ENCODE measurements at places on chromosomes 2 and 18.

GRCh38 chr2:147222506-147222905, 622.3 kb upstream of the ACVR2A start:
- no peak for DNase-seq

GRCh38 chr2:60498127-60498815, 55.2 kb downstream of the BCL11A start:
- no peak for DNase-seq

- DNase-seq: no peak
These were observed 120.9 kb upstream of the TTC39C start for GRCh38 chr18:23893653-23894052.

DNA sequence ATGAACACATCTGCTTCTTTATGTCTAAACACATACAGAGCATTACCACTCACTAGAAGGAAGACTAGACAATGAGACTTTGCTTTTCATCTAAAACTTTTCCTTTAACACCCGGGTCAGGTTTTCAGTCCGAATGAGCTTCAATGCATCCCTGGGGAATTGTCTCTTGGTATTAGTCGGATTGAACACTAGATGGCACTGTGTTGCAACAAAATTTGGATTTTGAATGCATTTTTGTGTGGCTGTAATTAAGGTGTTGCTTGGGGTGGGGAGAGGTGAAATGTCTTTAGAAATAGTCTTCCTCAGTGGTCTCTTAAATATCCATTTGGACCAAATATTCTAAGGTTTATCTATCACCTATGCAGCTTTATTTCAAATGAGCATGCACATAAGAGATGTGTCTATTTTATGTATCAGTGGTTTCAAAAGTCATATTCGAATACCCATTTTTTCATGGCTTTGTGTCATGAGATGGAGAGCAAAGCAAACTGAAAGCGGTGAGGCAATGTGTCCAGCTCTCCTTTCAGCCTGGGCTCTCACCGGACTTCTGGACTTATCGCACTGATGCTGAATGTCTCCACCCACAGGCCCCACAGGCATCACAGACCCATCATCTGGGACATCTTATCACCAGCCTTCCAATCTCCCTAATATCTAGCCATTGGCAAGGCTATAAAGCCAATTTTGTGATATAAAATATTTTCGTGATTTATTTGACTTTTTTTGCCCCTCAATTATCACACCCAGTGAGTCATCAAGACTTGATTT, 510.3 kb downstream of the RNF144A start:
- no peak for DNase-seq

GRCh38 chr18:35241448-35241804, 592 bp downstream of the ZNF397 start:
- DNase-seq: no peak

- DNase-seq: no peak
These were observed 32.4 kb upstream of the EML4 start for GRCh38 chr2:42136782-42137124.

DNA sequence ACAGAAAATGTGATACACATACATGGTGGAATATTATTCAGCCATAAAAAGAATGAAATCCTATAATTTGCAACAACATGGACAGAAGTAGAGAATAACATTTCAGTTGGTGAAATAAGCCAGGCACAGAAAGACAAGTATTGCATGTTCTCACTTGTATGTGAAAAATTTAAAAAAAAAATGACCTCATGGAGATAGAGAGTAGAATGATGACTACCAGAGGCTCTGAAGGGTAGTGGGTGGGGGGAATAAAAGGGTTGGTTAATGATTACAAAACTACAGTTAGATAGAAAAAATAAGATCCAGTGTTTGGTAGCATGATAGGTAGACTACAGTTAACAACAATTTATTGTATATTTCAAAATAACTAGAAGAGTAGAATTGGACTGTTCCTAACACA, 24.5 kb downstream of the PRKD3 start:
- DNase-seq: no peak

GRCh38 chr18:36862182-36862581, 33.3 kb downstream of the KIAA1328 start:
- DNase-seq: no peak

GRCh38 chr2:1451422-1451821, 38.2 kb downstream of the TPO start:
- no peak for DNase-seq

DNA sequence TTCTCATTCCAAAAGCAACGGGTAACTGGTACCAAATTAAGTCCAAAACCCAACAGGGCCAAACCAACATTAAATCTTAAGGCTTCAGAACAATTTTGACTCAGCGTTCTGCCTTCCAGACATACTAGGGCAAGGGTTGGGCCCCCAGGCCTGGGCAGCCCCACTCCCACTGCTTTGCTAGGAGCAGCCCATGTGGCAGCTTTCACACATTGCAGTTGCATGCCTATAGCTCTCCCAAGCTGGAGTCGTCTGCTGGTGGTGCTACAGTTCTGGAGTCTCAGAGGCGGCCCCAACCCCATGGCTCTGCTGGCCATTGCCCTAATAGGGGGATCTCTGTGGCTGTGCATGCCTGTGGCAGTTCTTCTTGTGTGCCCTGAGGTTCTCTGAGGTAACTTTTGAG, 37.6 kb upstream of the CD226 start:
- no peak for DNase-seq

- DNase-seq: no peak
These were observed 61.8 kb downstream of the SEMA4F start for GRCh38 chr2:74715880-74716279.

- no peak for DNase-seq
These were observed 3.4 kb upstream of the NARS1 start for GRCh38 chr18:57624988-57625387.

DNA sequence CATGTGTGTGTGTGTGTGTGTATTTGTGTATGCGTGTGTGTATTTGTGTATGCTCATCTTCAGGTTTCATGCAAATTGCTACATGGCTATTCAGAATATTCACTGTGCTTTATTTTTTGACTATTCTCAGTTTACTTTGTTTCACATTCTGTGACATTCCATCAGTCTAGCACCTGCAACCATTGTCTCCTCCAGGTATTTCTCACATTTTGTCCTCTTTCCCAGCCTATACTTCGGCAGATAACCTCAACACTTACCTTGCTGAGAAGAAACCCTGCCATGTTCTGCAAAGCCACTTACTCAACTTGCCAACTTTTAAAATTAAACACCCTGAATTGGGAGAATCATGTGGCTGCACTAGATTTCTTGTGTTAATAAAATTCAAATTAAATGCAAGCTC, 135.4 kb upstream of the REG3A start:
- DNase-seq: no peak

- no peak for DNase-seq
These were observed 68.1 kb downstream of the SDC1 start for GRCh38 chr2:20156836-20157192.

DNA sequence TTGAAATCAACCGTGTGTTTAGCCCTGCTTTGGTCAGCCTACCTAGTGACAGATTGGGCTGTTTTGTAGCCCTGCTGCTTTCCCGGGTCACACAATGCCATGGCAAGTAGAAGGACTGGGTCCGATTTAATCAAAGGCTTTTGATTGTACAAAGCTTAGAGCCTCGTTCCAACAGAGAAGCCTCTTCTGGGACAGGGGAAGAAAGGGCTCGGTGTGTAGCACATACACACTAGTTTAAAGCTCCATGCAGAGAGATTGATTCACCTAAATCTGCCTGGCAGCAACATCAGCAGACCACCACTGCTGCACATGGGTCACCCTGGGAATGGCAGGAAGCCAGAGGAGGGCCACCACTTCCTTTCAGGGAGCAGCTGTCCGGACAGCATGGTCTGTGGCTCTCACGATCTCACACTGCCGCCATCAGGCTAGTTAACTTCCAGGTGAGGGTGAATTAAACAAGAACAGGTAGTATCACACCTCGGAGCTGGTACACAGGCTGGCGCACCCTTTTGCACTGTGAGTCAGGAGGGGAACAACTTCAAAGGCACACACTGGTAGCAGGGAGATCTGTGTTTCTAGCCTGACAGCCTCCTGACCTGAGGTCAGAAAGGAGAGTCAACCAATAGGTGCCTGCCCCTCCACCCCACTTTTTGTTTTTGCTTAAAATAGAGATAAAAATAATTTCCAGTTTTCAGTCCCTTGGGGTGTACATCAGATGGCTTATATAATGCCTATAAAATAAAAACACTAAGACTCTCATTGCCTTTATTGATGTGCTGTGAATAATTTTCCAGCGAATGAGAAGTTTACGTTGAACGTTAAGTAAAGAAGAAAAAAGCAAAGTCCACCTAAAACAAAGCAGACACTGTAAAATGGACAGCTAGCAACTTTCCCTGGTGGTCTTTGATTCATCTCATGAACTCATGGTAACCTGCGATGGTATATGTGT, 108.5 kb downstream of the CDCA7 start:
- DNase-seq: no peak

All from left ventricle myocardium superior (tissue), 1 donor.